G401 (cell line): ENCODE measurements at places on chromosomes 4 and X.

DNA sequence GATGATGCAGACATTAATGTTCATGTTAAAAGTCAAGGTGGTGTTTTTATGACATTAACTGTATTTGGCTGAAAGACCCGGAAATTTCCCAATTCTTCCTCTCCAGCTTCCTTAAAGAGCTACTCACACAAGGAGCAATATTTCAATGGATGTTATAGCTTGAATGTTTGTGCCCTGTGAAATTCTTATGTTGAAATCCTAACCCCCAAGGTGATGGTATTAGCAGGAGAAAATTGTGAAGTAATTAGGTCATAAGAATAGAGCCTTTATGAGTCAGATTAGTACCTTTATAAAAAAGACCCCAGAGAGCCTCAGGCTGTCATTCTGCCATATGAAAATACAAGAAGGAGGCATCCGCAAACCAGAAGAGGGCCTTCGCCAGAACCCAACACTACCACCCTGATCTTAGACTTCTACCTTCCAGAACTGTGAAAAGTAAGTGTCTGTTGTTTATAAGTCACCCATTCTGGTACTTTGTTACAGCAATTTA, 3.6 kb downstream of the TLR1 start:
- no peak for DNase-seq

DNA sequence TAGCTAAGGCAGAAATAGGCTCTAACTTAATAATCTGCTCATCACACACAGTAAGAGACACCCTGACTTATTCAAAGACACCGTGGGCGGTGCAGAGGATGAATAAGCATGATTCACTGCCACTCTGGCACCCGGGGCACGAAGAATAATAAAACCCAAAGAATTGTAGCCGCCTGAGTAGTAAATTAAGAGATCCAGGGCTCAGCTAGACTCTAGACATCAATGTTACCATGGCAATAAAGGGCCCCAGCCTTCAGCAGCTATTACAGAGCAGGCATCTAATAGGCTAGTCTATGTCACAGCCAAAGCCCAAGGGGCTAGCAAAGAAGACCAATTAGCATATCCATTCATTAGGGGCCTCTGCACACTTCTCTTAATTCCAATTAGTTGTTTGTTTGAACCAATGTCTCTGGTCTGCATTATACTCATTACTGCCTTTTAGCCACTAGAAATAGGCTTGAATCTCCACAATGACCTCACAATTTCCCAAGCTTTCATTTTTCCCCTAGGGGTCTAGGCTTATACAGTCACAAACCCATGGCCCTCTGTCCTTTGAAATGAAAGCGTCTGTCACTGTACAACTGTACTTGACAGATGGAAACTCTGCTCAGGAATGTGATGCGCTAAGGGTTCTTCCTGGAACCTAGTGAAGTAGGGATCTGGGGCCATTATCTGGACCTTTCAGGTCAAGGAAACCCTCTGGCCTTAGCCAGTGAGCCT, 3.0 kb upstream of the ATP1B4 start:
- DNase-seq: peak; percentile 16

- DNase-seq: no peak
Measured at GRCh38 chr4:185552254-185552653, 16.9 kb upstream of the PDLIM3 start.

GRCh38 chr4:74374561-74375327, 9.8 kb downstream of the EREG start:
- DNase-seq: no peak

- no peak for DNase-seq
Measured at GRCh38 chr4:16572161-16572560, 326.3 kb downstream of the LDB2 start.

DNA sequence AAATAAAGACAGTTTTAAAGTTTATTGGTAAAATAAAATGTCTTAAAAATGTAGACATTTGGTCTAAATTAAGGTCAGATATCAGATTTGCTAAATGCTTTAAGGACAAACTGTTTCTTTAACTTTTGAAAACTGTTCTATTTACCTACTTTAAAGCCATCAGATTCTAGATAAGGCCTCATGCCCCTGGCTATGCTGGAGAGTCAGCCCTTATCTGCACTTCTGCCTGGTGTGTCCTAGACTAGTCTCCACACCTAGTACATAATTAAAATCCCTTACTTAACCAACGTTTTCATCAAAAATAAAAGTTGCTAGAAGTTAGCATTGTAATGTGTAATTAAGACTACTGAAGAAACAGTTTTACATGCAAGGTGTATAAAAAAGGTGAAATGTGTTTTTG, 25.6 kb downstream of the HSD17B11 start:
- no peak for DNase-seq

GRCh38 chr4:99762728-99763127, 53.9 kb upstream of the DAPP1 start:
- no peak for DNase-seq

DNA sequence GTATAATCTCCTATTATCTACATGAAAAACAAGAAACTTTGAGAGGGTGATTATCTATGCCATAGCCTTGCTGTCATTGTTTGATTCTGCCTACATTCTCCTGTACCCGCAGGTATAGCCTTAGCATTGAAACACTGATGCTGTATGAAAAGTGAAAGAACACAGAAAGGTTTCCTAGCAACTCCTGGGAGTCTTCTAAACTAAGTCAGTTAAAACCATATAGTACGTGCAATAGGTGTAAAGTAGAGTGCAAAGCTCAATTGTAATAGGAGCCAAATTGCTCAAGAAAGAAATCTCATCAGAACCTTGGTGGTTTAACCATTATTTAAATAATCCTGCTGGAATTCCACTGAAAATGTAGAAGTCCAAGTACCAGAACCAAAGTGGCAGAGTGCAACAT, 489.7 kb downstream of the PCDH10 start:
- no peak for DNase-seq

GRCh38 chr4:107497054-107497453, 223.0 kb downstream of the PAPSS1 start:
- DNase-seq: no peak

DNA sequence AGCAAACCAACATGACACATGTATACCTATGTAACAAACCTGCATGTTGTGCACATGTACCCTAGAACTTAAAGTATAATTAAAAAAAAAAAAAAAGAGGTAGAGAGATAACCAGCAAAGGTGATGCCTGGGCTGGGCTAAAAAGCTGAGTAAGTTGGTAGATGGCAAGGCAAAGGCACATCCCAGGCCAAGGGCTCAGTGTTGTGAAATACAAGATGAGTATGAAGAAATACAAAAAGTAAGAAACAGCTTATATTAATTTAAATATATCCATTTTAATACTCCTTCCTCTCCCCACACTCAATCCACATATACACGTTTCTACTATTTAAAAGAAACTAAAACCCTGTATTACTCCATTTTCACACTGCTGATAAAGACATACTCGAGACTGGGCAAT, 25.8 kb downstream of the TEC start:
- no peak for DNase-seq

- DNase-seq: peak; percentile 61
Measured at GRCh38 chr4:52911684-52912294, 49.7 kb downstream of the RASL11B start.

DNA sequence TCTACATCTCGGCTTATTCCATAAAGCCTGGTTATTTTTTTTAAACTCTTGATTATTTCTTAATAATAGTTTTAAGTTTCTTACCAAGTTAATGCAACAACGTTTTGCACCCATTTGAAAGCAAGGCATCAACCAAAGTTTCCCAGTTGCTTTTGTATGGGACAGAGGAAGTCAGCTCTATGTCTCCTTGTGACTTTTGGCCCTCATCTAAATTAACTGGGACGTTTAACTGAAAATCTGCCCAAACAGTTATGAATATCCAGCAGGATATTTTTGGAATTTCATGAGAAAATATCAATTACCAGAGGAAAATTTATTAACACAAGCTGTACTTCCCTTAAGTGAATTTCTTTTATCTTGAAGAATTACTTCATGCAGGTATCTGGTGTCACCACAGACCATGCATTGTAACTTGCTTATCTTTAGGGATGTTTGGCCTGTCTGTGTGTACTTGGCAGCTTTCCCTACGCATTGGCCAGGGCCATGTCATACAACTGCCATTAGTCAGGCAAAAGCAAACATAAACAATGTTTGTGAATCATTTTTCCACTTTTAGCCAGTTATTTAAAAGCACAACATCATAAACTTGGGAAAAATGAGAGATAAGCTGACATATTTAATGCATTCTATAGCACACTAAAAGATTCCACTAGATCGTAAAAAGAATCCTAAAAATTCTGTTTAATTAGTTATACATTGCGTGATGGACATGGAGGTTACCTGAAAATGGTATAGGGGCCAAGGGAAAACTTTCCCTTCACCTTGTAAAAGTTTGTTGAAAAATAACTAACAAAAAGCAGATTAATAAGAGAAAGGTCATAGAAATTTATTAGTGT, 101.4 kb upstream of the PDE5A start:
- no peak for DNase-seq

DNA sequence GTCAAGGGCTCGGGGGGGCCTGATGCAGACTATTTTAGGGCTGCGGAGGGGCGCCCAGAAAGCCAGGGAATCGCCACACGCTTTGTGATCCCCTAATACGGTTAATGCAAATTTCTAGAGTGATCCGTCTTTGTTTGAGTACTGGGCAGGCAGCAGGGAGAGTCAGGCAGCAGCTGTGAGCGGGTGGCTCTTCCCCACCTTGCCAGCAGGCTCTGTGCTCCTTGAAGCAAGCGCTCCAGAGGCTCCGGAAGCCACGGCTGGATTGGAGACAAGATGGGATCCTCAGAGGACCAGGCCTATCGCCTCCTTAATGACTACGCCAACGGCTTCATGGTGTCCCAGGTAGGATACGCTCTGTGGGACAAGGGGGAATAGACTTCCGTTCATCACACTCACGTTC, at the start of gene ASMT:
Gene ASMT, plus strand, starts transcription at position 133 of the 400 bp plus-strand sequence. Its CDS starts 141 bp downstream, at position 274.
- DNase-seq: no peak

DNA sequence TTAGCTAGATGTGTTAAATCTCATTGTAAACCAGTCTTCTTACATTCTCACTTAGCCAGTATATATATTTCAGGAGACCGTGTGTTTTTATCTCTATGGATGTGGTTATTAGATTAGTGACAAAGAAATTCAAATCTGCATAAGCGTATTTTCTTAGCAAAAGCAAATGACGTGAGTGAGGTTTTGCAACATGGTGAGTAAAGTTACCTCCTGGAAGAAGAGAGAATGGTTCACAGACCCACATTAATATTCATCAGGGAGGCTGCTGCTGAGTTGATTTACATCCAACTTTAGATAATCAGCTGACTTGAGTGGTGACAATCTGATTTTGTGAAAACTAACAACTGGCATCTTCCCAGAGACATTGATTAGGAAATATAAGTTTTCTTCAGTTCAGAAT, 589.9 kb upstream of the GALNT7 start:
- DNase-seq: no peak

DNA sequence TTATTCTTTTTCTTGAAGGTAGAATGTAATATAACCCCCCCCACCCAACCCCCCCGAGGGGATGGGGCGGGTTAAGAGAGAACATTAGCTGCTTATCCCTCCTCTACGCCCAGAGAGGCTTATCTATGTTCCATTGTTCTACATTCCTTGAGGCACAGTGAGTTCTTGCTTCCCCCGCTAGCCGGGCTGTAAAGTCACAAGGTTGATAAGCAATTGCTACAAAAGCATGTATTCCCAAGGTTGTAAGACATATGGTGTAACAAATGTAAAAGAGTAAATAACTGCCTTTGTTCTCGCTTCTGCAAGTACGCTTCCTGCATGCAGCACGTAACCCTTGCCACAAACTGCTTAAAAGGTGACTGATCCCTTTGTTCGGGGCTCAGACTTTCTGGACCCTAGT, 8.2 kb downstream of the DCAF8L2 start:
- no peak for DNase-seq

DNA sequence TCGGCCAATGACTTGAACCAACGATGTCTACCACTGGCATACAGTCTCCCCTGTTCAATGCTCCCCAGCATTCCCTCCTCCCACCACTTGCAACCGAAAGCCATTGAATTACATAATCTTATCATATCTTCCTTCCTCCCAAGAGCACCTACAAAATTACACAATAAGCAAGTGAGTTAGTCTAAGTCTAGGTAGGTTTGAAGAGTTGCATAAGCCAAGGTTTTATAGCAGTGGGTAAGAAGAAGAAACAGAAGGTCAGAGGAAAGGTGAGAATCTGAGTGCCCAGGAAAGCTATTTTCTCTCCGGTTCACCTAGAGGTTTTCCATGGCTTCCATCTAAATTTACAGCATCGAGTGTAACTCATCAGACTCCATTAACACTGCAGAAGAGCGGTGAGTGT, 40.3 kb downstream of the ATP8A1 start:
- DNase-seq: no peak

- no peak for DNase-seq
Measured at GRCh38 chr4:167943872-167944505, 148.3 kb upstream of the ANXA10 start.

DNA sequence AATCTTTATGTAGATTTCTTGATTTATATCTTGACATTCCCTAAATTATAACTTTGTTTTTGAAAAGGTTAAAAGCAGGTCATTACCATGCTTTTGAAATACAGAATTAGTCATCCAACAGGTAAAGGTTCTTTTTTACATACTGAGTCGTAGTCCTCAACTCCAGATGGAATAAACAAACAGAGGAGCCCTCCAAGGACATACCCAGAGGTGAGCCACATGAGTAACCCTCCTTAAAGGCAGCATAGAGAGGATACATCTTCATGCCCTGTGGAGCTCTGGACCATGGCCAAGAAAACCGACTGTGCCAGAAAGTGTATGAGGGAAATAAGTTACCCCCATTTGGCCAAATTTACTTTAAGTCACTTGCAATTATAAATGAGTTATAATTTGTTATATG, 95.3 kb upstream of the MCF2 start:
- no peak for DNase-seq

DNA sequence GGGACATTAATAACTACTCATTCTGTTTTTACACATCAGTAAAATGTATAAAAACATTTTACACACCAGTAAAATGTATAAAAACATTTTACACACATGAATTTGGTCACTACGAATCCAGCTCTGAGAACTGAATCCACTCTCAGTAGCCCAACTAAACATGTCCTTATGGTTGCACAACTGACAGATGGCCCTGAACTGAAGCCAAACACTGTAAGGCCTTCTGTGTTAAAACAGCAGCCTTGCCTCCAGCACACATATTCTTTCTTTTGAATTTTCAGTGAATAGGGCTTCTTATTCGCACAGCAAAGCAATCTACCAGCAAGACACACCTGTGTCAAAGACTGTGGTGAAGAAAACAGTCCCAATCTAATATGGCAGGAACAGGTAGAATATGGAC, 169.9 kb upstream of the FMR1 start:
- peak; percentile 84 for DNase-seq

- no peak for DNase-seq
Measured at GRCh38 chr4:75099321-75099720, 166.4 kb downstream of the PARM1 start.
